ENCODE measurements at places on chromosomes 13 and 19.

GRCh38 chr13:72849571-72849970 lies 67.6 kb downstream of the PIBF1 start:
- no peak for DNase-seq

- DNase-seq, result no peak
These were observed 17.9 kb downstream of the PPP1R37 start for GRCh38 chr19:45110851-45111266.

DNA sequence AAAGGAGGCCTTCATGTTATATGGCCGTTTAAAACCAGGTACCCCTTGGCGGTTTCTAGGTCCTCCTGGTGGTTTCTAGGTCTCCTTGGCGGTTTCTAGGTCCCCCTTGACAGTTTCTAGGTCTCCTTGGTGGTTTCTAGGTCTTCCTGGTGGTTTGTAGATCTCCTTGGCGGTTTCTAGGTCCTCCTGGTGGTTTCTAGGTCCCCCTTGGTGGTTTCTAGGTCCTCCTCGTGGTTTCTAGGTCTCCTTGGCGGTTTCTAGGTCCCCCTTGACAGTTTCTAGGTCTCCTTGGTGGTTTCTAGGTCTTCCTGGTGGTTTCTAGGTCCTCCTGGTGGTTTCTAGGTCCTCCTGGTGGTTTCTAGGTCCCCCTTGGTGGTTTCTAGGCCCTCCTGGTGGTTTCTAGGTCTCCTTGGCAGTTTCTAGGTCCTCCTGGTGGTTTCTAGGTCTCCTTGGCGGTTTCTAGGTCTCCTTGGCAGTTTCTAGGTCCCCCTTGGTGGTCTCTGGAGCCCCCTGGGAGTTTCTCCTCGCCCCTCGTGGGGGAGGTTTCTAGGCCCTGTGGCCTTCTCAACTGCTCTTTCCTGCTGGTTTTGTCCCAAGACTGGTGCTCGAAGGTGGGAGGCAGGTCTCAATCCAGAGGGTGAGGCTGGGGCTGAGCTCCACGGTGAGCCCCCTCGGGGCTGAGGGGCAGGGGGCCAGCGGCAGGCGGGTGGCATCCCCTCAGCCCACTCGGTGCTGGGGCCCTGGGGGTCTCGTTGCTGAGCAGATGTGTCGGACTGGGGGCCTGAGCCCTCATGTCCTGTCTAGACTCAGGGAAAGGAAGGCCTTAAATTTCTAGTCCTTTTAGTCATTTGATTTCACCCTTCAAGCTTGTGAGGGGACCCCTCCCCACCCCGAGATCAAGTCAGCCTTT lies 8.0 kb downstream of the HCN2 start:
- no peak for DNase-seq

- no peak for DNase-seq
These were observed 281.0 kb upstream of the PCDH20 start for GRCh38 chr13:61696676-61697075.

- no peak for DNase-seq
These were observed 29.9 kb upstream of the RNF113B start for GRCh38 chr13:98206946-98207345.

DNA sequence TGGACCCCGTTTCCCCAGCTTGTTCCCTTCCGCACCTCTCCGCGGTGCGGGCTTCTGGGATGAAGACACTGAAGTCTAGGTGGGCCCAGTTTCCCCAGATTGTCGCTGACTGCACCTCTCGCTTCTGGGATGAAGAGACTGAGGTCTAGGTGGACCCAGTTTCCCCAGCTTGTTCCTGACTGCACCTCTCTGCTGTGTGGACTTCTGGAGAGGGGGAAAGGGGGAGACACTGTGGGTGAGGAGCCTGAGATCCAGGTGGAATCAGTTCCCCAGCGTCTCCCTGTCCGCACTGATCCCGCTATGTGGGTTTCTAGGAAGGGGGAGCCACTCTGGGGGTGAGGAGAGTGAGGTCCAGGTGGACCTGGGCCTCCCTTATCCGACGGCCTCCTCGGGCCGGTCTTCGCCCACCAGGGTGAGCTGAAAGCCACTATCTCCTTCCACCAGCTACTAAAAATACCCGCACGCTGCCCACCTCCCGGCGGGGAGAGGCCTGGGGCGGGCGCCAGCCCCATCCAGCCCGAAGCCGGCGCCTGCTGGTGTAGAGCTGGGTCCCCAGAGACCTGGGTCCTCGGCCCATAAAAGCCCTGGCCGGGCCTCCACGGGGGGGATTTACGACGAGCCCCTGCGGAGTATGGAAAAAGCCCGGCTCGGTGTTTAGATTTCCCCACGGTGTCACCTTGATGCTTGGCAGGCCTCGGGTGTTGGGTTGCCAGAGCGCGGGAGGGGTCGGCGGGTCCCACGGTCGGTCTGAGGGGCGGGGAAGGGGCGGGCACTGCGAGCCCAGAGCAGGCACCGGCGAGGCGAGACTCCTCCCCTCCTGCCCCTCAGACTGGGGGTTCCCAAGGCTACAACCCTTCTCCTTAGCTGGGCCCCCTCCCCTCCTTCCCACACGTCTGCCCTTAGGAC lies 10.6 kb downstream of the FUT6 start:
- DNase-seq, result no peak

GRCh38 chr13:25112695-25113255 lies 16.8 kb downstream of the PABPC3 start:
- no peak for DNase-seq

GRCh38 chr13:77372275-77372674 lies 45.4 kb upstream of the MYCBP2 start:
- DNase-seq, result no peak

DNA sequence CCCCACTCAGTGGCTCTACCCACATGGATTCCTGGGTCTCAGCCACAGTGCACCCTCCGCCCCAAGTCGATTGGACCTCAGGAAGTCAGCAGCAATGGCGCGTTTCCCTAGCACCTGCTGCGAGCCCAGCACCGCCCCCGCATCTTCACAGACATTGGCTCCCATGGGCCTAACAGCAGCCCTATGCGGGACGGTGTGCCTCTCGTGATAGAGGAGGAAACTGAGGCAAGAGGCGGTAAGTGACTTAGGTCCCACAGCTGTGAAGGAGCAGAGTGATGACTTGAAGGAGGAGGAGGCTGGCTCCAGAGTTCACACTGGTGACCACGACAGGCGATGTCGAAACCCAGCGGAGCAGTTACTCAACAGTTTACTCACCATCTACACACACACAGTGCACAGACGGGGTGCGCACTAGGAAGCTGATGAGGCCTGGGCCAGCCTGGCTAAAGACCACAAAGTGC lies 104.5 kb upstream of the SOX1 start:
- no peak for DNase-seq

GRCh38 chr19:11179716-11180297 lies 17.5 kb downstream of the KANK2 start:
- no peak for DNase-seq

DNA sequence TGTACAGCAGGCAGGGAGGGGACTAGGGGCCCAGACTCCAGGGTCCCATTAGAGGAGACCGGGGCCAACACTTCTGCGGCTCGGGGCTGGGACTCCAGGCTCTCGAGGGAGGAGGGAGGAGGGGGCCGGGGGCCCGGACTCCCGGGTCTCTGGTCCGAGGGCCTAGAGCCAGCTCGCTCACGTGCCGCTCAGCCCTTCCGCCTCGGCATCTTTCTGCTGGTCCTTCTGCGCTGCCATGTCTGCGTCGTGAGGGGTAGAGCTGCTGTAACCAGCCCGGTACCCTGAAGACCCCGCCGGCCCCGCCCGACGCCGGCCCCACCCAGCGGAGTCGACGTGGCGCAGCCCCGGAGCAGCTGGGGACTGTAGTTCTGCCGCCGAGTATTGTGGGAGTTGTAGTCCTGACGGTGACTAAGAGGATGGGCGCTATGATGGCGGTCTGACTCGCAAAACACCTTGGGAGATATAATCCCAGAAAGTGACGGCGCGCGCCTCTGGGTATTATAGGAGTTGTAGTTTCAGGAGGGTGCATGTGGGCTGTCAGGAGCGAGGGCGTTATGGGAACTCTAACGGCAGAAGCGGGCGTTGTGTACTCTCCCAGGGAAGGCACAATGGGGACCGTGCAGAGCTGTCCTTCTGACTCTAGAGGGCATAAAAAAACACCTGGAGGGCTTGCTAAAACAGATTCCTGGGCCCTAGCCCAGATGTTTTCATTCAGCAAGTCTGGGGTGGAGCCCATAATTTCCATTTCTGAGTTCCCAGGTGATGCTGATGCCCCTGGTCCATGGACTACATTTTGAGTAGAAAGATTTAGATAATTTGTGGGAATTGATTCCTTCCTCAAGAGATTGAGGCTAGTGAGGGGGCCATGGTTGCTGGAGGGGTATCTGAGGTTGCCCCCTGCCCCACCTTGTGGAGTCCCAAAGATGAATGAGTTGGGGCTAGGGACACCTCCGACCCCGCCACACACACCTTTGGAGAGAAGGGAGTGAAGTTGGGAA lies at the start of gene RABAC1:
Gene RABAC1, minus strand, starts transcription at position 266 of the 998 bp plus-strand sequence. Its CDS starts 29 bp downstream, at position 237.
- peak; percentile 78 for DNase-seq

GRCh38 chr19:44737238-44738071 lies 11.1 kb upstream of the BCL3 start:
- no peak for DNase-seq

- DNase-seq, result no peak
These were observed 9.1 kb downstream of the SLITRK5 start for GRCh38 chr13:87680298-87680697.

GRCh38 chr13:52112591-52112990 lies 16.3 kb downstream of the NEK5 start:
- no peak for DNase-seq

DNA sequence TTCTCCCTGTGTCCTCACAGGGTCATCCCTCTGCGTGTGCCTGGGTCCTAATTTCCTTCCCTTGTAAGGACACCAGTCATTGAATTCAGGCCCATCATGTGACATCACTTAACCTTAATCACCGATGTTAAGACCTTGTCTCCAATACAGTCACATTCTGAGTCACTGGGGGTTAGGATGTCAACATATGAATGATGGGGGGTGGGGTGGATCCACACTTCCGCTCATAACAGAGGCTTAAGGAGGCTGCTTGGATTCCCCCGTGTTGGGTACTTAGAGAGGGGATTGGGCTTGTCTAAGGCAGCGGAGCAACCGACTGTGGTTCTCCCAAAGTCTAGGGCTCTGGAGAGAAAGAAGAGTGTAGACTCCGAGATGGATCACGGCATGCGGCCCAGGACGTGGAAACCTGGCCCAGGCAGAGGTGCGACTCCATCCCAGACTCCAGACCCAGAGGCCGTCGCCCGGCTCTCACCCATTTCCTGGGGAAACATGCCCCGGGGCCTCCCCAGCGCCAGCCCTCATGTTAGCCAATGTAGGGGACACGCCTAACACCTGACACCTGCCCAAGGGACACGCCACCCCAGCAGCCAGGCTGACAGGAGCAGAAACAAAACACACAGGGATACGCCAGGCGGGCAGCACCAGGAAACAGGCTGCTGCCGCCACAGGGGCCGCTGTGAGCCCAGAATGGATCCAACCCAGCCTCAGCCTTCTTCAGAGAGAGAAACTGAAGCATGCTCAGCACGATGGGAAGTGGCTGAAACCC lies 17.1 kb upstream of the IGLON5 start:
- no peak for DNase-seq

- DNase-seq, result no peak
These were observed 719.4 kb downstream of the DIAPH3 start for GRCh38 chr13:59444210-59444857.

- no peak for DNase-seq
These were observed 25.8 kb downstream of the EPN1 start for GRCh38 chr19:55700813-55701212.

DNA sequence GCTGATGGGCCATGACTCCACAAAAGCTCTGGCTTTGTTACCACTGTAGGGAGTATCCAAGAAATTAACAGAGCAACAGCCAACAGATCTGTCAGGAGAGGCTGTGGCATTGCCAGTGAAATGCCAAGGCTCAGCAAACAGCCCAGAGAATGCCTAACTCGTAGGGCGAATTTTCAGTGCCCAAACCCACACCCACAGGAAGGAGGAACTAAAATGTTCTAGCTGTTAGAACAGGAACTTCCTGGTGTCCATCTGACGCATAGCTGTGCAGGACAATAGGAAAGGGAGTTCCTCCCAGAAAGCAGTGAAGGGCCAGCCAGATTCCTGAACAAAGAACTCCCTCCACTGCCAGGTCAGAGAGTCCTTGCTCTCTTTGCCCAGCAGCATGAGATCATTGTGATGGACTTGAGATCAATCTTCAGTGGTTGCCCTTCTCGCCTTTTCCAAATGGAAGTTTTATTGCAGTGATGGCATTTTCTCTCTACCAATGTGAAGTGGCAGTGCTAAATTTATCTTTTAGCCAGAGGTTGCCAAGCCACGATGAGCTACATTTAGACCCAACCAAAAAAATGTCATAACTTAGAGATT lies 224.2 kb upstream of the STARD13 start:
- DNase-seq, result no peak

- no peak for DNase-seq
These were observed 41.8 kb upstream of the DCUN1D2 start for GRCh38 chr13:113532156-113532806.

- no peak for DNase-seq
These were observed 15.5 kb upstream of the MYH14 start for GRCh38 chr19:50187937-50188336.

DNA sequence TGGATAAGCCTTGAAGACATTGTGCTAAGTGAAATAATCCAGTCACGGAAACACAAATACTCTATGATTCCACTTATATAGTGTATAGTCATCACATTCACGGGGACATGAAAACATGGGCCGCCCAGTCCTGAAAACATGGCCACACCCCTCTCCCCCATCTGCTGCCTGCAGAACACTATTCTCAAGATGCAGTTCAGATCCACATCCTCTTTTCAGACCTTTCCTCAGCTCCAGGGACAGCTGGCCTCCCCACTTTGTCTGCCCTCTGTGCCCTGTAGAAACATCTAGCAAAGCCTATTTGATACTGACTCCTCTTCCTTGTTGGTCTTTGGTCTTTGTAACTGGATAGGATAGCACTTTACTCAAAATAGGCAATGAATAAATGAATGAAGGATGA lies 8.3 kb downstream of the RFX2 start:
- DNase-seq, result no peak

DNA sequence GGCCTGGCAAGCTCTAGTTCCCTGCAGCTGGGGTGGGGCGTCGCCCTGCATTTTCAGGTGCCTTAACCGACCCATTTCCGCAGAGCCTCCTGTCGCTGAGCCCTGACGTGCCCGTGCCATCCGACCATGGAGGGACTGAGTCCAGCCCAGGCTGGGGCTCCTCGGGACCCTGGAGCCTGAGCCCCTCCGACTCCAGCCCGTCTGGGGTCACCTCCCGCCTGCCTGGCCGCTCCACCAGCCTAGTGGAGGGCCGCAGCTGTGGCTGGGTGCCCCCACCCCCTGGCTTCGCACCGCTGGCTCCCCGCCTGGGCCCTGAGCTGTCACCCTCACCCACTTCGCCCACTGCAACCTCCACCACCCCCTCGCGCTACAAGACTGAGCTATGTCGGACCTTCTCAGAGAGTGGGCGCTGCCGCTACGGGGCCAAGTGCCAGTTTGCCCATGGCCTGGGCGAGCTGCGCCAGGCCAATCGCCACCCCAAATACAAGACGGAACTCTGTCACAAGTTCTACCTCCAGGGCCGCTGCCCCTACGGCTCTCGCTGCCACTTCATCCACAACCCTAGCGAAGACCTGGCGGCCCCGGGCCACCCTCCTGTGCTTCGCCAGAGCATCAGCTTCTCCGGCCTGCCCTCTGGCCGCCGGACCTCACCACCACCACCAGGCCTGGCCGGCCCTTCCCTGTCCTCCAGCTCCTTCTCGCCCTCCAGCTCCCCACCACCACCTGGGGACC lies 1.2 kb downstream of the ZFP36 start:
- DNase-seq, result peak; percentile 54

- DNase-seq, result no peak
These were observed 38.4 kb upstream of the RNF113B start for GRCh38 chr13:98215508-98215907.
